Right atrium auricular region (tissue), 2 donors: ENCODE measurements at places on chromosomes 7 and 10.

GRCh38 chr7:12954380-12955033, 267.1 kb downstream of the ARL4A start:
- DNase-seq: no peak

- no peak for DNase-seq
Observed at GRCh38 chr10:2487921-2488320, 579.4 kb upstream of the PFKP start.

GRCh38 chr7:44735403-44736165, 13.1 kb upstream of the ZMIZ2 start:
- DNase-seq: no peak

DNA sequence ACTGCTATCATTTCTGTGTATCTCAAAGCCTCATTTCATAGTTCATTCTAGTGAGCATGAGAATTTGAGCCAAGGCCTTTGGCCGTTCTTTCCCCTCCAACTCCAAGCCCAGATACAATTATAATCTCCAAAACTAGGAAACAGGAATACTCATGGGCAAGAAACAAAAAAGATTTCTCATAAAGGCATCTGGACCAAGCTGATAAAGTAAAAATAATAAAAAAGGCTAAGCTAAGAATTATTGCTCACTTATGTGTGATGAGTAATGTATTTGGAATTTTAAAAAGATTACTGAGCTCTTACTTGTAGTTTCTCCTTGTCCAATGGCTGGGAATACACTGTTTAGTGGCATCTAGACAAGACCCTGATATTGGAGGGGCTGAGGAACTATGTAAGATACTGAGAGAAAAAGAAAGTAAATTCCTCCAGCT, 196.4 kb upstream of the POM121L12 start:
- DNase-seq: no peak

- no peak for DNase-seq
Observed at GRCh38 chr7:28961972-28962371, 3.8 kb upstream of the TRIL start.

- peak; percentile 43 for DNase-seq
Observed at GRCh38 chr10:85978566-85979358, 387.8 kb downstream of the GRID1 start.

GRCh38 chr10:124225029-124225466, 131.7 kb upstream of the CHST15 start:
- DNase-seq: no peak

GRCh38 chr10:22475651-22476600, 130.6 kb downstream of the SPAG6 start:
- DNase-seq: no peak

DNA sequence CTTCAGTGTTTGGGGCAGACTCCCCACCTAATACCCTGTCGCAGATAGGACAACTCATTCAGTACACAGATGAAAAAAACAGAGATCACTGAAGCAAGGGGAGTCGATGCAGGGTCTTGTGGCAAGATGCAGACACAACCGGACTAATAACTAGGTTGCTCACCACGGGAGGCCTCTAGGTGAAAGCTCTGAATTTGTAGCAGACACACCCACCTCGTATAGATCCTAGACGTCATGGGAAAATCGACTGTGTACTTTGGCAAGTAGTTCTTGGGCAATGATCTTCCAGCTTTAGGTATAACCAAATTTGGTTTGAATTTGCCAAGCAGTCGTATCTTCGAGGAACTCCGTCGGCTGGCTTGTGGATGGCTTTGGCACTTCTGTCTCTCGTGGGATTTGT, 88.1 kb downstream of the TCF7L2 start:
- DNase-seq: no peak

DNA sequence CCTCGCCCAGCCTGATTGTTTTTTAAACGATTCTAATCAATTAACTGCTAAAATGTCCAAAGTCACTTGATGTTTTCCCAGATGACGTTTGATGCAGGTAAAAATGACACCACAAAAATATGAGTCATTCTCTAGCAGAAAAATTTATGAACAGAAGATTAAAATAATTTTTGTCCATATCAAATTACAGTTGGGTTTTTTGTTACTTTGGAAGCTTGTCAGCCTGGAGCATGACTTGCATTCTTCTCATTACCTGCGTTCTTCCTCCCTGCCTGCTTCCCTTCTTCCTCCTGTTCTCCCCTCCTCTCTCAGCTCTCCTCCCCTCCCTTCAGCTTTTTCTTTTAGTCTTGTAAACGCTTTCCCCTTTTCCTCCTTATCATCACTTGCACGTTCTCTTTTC, 18.7 kb downstream of the IL15RA start:
- no peak for DNase-seq

- no peak for DNase-seq
Observed at GRCh38 chr10:29795850-29796249, 161.1 kb upstream of the SVIL start.

GRCh38 chr7:16484453-16485158, 19.1 kb upstream of the SOSTDC1 start:
- DNase-seq: no peak

GRCh38 chr10:84135836-84136235, 3.5 kb upstream of the GHITM start:
- no peak for DNase-seq

GRCh38 chr10:106107706-106108105, 1056.8 kb downstream of the SORCS1 start:
- no peak for DNase-seq

GRCh38 chr10:119701861-119702260, 24.0 kb upstream of the INPP5F start:
- DNase-seq: no peak

DNA sequence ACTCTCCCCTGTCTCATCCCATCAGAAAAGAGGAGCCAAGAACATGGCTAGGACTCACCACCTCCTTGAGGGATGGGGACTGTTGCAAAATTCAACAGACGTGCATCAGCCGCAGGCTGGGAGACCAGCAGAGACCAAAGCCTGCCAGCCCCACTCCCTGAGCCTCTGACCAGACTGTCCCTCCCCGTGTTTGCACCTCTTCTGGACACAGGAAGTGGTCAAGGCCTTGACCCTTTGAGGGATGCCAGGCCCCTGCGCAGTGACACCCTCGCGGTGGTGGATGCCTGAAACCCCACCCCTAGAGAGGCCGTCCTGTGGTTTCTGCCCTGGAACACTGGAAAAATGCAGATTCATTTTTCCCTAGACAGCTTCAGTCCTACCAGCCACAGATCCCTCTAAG, 128.4 kb upstream of the TCF7L2 start:
- DNase-seq: no peak

DNA sequence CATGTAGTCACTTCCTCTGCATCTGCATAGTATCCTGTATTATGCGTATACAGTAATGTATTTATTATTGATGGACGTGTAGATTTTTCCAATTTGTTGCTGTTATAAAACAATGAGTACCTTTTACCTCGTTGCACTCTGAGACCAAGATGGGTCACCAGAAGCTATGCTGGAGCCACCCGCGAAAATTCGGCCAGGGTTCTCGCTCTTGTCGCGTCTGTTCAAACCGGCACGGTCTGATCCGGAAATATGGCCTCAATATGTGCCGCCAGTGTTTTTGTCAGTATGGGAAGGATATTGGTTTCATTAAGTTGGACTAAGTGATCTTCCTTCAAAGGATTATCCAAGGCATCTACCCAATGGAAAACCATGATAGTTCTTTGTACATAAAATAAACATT, 1.0 kb downstream of the PSMC2 start:
- DNase-seq: no peak

DNA sequence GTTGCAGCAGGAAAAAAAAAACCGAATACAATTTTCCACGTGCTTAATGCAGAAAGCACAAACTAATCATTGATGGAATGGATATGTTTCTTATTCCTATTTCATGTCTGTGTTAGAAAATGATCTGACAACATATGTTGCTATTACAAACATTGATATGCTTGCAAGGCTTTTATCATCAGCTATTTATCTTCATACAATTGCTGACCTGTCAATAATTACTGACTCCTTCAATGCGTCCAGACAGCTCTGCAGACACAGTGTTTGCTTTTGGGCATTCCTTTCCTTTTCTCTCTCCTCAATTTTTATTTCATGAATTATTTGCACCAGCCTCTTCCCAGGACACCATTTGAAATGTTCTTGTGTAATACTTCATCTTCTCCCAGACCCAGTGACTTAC, 246.2 kb downstream of the SEC23IP start:
- no peak for DNase-seq

GRCh38 chr7:150820578-150821198, 20.1 kb downstream of the TMEM176A start:
- no peak for DNase-seq

DNA sequence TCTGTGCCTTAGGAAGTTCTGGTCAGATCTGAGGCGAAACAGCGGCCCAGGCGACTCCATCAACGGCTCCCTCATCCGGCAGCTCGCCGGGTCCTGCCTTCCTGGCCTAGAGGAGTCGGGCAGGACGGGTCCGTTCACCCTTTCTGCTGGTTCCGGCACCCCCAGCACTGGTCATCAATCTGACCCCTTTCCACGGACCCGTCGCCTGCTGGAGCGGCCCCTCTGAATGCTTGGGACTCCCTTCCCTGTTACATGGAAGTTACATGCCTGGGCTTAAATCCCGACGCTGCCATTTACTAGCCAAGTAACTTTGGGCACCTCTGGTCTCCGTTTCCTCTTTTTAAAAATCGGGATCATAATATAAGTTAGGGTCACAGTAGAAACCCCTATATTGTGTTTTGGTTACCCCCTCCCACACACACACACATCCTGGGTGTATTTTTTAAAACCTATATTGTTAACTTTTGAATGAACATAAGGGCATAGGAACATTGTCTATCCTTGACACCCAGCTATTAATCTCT, 607 bp upstream of the GGCT start:
- no peak for DNase-seq

DNA sequence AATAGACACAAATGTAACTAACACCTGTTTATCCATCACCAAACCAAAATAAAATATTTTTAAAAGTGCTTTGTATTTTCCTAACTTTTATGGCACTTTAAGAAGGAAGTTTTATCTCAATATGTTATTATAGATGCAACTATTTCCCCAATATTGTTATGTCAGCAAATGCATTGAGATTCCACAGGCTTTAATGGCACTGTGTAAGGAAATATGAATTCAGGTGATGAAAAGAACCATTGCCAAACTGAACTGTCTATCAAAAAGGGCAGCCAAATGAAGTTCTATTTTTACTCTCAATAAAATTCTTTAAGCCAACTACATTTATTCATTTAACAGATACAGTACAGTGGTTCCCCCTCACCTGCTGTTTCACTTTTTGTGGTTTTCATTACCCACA, 67.2 kb upstream of the OIT3 start:
- DNase-seq: no peak

DNA sequence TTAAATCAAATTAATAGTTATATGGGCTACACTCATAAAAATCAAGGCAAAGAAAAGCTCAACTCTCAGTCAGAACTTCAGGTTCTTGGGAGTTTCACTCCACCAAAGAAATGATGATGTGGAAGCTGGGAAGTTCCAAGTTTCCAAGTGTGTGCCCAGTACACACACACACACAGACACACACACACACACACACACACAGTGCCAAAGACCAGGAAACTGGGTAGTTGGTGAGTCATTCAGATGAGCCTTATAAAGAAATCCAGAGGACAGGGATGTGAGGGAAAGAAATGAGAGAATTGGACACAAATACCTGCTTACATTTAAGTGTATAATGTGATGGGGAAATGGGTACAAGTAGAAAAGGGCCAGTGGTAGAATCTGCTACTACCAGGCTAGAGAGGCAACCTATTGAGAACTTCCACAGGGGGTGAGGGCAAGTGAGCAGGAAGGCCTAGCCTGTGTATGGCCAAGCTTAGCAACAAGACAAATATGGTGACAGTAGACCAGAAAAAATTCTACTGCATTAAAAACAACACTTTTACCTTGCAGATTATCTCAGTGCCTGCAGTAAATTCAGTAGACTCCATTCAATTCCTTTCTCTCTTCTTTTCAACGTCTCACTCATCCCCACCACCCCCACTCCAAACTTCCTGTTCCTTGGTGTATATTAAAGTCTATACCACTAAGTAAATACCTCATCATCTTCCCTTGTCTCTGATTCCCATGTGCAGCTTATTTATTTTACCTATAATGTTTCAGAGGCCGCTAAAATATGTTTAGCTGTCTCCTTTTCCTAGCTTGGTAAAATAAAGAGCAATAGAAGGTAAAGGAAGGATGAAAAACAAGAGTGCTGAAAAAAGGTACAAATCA, 95.0 kb downstream of the CABCOCO1 start:
- DNase-seq: no peak

DNA sequence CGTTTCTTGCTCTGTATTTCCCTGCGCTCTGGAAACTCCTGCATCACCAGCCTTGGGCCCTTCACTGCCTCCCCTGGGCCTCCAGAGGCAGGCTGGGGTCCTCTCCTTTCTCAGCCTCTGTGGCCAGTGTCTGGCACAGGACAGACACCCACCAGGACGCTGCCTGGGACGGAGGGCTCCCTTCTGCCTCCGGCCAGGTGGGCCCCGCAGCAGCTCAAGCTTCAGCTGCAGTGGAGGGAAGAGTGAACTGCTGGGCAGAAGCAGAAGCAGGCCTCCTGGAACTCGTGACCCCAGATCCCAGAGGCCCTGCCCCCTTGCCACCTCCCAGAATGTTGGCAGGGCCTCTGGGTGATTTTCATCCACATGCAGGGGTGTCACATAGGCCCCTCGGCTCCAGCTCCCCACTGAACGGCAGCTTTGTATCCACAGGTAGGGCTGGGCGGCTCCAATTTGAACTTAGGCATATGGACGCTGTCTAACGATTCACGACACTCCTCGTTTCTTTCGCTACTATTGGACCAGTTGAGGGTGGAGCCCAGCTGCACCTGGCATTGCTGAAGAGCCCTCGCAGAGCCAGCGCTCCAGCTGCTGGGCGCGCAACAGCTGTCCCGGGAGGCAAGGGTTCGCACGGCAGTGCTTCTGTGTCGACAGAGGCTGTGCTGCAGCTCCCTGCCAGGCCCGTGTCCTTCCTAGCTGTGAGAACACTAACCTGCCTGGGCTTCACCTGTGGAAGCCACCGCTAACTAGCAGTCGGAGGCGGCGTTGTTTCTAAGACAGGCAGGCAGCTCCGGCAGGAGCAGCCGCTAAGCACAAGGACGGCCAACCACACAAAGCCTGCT, 18.4 kb upstream of the GPR146 start:
- no peak for DNase-seq

- DNase-seq: no peak
Observed at GRCh38 chr10:9819756-9820494, 1197.7 kb upstream of the CELF2 start.

GRCh38 chr10:93566435-93567276, at the start of gene FFAR4:
FFAR4 (plus strand) TSS chr10:93566665; CDS start chr10:93566721, 56 bp downstream.
- no peak for DNase-seq

DNA sequence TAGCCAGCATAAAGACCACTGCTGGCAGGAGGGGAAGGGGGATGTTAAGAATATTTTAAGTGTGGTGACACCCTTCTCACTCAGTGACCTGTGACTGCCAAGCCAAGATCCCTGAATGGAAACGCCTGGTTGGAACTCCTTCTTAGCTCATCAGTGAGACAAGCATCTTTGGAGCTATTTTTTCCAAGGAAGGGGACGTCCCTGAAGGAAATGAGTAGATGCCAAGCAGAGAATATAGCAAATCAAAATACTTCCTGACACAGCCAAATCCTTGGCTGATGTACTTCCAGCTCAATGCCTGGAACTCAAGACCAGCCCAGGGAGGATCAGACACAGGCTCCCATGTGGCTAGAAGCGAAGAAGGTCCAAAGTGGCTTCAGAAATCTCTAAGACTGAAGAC, 82.2 kb downstream of the SORBS1 start:
- peak; percentile 80 for DNase-seq

- DNase-seq: no peak
Observed at GRCh38 chr7:40047661-40048060, 86.8 kb downstream of the MPLKIP start.

- no peak for DNase-seq
Observed at GRCh38 chr10:70672165-70673042, at the start of gene ADAMTS14. ADAMTS14 (plus strand) TSS chr10:70672506; CDS start chr10:70672803, 297 bp downstream.
